ENCODE measurements at places on chromosomes 5 and 9. TPM values are rescaled to one million over a fixed set of nuclear protein-coding genes. Genes with fewer than 3 reads are reported as not detected.

GRCh38 chr5:57841676-57842363 is 359.2 kb upstream of the ACTBL2 start:
- DNase-seq, result no peak

DRD1 gene
- not detected for total RNA-seq

DNA sequence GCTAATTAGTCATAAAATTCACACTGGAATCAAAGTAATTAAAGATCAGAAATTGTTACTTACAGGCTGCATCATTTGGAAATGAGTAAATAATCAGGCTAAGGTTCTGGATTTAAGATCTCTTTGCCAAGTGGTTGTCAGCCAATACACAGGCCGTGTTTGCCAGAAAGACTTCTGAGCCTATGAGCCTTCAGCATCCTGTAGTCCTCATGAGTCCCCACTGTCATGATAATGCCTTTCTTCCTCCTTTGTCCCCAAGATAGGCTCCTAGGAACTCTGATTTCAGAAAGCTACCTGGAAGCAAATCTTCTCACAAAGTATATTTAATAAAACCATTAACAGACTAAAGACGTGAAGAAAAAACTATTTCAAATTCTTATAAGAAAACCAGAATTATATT is 810.5 kb downstream of the DNAH5 start:
- no peak for DNase-seq

DNA sequence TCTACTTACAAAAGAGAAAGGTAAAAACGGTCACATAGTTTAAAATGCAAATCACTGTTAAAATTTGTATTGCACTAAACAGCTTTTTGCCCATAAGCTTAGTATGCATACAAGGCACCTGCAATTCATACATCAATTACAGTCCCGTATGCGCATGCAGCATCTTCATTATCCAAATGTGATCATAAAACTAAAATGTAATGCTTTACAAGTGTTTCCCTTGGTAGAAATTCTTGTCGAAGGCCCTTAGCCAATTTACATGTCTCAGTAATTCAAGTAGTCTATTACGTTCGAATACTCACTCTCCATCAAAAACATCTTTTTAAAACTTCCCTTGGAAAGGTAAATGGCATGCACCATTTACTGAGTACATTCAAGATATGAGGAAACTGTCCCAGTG is 32.6 kb downstream of the TRPM6 start:
- DNase-seq, result no peak

- DNase-seq, result no peak
Measured at GRCh38 chr5:152170350-152170749, 234.7 kb downstream of the NMUR2 start.

BSPRY gene
- 15.2 TPM for total RNA-seq

PCA3 gene
- not detected for total RNA-seq

SV2C gene
- 0.08 TPM for total RNA-seq

IL4 gene
- not detected for total RNA-seq

- no peak for DNase-seq
Measured at GRCh38 chr9:80841888-80842287, 847.5 kb downstream of the TLE1 start.

GRCh38 chr9:83196946-83197345 is 134.0 kb upstream of the RASEF start:
- DNase-seq, result no peak

- DNase-seq, result peak; percentile 57
Measured at GRCh38 chr5:34522599-34523386, 133.3 kb upstream of the RAI14 start.

- no peak for DNase-seq
Measured at GRCh38 chr5:12312343-12312742, 408.1 kb upstream of the CTNND2 start.

DNA sequence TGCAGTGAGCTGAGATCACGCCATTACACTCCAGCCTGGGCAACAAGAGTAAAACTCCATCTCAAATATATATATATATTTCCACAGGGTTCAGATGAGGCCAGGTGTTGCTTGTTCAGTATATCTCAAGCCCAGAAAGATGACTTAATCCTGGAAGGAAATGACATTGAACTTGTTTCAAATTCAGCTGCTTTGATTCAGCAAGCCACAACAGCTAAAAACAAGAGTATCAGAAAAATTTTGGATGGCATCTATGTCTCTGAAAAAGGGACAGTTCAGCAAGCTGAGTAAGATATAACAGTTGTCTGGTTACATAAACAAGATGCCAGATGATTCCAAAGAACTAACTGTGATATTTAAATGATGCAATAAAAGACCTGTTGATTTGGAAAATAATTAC is 352.0 kb downstream of the KCTD16 start:
- no peak for DNase-seq

- no peak for DNase-seq
Measured at GRCh38 chr9:20511686-20512085, 110.6 kb downstream of the MLLT3 start.

DNA sequence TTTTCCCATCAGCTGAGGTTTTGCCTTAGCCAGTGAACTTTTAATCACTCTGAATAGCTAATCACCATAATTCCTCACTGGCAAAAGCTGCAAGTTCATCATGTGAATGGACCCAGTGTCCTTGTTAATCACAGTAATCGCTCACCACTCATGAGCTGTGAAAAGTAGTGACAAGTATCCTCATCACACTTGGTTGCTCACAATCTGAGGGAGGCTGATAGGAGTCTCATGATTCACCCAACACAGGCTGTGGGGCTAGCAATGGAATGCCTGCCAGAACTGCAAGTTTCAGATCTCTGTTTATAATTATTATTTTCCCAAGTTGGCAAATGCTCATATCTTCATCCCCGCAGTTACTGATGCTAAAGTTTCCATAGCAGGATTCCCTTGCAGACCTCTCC is 467.2 kb downstream of the KIF4B start:
- no peak for DNase-seq

DNA sequence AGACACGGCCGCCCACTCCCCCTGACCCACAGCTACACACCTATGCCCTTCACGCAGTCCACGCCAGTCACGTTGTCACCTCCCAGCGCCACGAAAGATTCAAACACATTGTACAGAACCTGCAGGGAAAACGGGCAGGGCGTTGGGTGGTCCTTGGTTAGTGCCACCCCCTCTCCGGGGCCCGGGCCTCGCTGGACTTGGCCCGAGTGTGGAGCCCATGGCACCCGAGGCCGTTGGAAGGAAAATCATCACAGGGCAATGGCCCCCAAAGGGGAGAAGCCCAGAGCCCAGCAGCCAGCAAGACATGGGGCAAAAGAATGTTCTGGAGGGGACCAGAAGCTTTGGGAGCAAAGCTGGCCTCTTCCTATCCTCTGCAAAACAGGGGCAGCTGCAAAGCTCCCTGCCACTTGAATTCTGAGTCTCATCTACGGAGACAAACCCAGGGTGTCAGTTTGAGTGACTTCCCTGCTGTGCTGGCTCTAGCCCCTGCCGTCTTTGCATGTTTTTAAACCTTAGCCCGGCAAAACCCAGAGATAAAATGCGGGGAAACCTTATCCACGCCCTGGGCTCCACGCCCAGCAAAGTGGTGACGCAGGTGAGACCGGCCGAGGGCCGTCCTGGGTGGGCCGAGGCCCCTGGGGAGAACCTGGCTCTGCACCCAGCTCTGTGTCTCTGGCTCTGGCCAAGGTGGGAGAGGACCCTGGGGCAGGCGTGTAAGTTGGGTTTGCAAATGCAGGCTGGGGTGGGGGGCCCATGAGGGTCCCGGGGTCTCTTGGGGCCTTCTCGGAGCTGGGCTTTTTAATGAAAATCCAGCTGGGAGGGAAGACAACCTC is 38.9 kb downstream of the SLC9A3 start:
- peak; percentile 45 for DNase-seq

DNA sequence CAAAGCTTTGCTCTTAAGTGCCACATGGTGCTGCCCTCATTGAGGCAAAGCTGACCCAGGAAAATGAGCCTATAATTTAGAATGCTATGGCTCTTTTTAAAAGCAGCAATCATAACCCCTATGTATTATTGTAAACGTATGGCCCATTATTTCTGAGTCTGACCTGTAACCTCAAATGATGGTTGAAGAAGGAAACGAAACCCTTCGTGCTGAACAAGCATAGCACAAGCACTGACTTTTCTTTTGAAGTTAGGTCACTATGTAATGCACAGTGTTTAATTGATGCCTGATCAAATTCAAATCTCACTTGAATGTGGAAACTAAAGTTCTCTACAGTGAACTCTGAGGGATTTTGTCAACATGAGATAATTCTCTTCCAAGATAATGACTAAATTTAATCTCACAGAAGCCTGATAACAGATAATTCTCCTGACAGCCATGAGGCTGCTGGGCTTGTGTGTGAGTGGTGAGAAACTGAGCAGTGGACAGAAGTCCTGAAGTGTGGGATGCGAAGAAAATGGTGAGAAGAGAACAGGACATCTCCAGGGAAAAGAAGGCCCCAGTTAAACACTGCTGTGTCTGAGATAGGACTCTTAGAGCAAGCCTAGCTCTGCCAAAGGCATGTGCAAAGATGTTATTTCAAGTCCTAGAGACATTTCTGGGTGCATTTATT is 226.9 kb downstream of the MAN2A1 start:
- no peak for DNase-seq

Measured in pancreas (tissue), 10 donors.